ENCODE measurements at places on chromosomes 3 and 15.

- DNase-seq = no peak
These were observed 29.5 kb downstream of the AGTR1 start for GRCh38 chr3:148727231-148727630.

DNA sequence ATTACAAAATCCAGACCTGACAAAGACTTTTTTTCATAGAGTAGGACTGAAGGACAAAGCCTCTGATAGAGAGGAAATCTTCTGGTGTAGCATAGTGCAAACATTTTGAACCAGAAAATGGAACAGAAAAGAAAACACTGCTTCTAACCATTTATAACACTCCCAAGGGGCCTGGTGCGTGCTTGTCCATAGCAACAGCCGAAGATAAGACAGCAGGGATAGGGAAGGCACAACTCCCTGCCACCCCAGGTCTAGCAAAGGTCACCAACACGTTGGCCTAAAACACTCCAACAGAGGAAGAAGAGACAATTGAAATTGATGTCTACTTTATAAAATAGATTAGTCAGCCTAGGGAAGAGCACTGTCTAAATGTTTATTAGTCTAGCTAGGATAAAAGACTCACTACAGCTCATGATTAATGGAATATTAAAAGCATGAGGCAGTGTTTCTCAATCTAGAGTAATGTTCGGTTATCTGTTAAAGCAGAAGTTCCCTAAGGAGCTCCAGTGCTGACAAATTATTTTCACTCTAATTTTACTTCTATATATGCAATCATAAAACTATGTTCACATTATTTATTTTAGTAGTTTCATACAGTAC, 145.2 kb downstream of the P3H2 start:
- DNase-seq = no peak

DNA sequence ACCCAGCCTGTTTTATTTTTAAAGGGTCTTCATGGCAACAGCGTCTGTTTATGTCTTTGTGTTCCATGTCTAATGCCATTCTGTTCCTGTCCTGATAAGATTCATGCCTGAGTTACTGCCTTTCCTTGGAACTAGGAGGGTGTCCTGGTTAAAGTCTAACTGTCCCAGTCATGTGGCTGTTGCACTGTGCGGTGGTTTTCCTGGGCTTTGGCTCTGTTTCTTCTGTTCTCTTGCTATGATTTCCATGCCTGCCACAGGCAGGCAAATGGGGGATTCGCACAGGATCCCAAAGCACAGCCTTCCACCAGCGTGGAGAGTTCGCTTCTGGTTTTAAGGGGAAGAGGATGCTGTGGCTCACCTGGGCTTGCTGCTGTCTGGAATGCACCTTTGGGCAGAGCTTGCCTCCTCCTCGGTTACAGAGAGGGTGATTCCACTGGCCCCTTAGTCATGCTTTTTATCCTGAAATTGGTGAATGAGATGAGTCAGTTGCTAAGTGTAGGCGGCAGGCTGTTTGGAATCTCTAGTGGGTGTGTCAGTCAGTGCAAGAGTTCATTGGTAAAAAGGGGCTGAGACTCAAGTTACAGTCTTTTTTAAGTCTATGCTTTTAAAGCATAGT, 86.8 kb downstream of the CCK start:
- DNase-seq = no peak

DNA sequence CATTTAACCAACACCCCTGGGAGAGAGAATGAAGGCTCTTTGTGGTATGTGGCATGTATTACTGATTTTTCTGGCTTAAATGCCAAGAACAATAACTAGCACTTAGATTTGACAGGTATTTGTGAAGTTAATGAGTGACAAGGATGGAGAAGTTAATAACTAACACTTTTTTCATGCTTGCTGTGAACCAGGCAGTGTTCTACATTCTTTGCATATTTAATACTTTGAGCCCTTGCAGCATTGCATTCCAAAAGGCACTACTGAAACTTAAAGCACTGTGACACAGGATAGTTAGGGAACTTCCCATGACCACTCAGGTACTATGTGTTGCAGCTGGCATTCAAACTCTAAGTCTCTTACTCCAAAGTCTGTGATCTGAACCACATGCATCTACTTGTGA, 650.6 kb downstream of the ZPLD1 start:
- no peak for DNase-seq

GRCh38 chr3:85255949-85256348, 297.2 kb downstream of the CADM2 start:
- no peak for DNase-seq

GRCh38 chr3:71432044-71432975, 151.2 kb downstream of the FOXP1 start:
- DNase-seq = no peak

- DNase-seq = no peak
These were observed 57.2 kb downstream of the SEC22A start for GRCh38 chr3:123258811-123259420.

- no peak for DNase-seq
These were observed at the start of gene ABHD17C for GRCh38 chr15:80695099-80695910. Gene ABHD17C, plus strand, starts transcription at chr15:80695310. Its CDS starts 120 bp downstream, at chr15:80695430.

DNA sequence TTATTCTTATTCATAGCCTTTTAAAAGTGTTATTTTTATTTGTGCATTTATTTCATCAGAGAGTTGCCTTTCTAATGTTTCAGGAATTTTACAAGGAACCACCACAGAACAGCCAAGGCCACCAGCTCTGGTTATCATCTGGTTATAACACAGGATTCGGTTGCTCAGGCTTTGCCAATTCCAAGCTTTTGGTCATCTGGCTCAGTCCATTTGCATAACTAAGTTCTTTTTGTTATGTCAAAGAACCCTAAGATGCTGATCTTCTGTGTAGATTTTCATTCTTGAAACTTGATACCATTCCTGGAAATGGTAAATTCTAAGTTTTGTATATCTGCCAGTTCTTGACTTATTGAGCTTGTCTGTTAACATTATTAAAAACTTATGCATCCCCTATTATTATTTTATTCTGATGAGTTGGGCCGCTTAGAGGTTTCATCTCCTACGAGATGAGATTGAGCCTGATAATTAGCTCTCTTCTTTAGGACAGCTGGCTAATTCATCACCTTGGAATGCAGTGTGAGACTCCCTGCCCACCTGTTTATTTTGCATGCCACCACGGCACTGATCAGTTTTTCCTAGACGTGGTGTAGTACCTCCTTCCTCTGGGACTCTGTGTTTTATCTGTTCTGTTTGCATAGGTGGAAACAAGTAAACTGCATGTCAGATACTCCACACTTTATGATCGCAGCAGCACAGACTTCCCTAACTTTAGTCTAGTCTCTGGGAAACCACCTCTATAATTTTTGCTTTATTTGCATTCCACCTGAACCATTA, 264.8 kb downstream of the SLCO3A1 start:
- no peak for DNase-seq

DNA sequence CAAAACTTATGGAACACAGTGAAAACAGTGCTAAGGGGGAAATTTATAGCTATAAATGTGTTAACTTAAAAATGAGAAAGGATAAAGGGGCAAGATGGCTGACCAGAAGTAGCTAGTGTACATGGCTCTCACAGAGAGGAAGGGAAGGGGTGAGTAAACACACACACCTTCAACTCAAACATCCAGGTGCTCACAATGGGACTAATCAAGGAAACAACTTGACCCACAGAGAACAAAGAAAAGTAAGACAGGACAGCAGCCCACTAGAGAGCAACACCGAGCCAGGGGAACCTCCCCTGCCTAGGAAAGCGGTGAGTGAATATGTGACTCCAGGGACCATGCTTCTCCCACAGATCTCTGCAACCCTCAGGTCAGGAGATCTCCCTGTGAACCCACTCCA, 85.0 kb upstream of the UBP1 start:
- DNase-seq = no peak

GRCh38 chr3:135869439-135870105, 96.0 kb upstream of the PPP2R3A start:
- no peak for DNase-seq

DNA sequence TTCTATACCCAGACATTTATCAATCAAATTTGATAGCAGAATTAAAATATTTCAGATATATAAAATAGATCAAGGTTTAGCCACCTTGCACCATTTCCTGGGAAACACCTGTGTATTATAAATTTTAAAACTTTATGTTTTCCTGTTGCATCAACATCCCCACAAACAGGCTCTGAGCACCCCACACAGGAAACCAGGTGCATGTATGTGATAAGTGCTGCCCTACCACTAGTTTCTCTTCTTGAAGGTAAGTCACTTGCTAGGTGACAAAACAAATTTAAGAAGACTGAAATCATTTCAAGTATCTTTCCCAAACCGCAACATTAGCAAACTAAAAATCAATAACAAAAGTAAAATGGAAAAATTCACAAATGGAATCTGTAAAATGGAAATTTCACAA, 496.1 kb upstream of the CCDC54 start:
- DNase-seq = no peak

- no peak for DNase-seq
These were observed 43.2 kb upstream of the PIK3R4 start for GRCh38 chr3:130789782-130790322.

DNA sequence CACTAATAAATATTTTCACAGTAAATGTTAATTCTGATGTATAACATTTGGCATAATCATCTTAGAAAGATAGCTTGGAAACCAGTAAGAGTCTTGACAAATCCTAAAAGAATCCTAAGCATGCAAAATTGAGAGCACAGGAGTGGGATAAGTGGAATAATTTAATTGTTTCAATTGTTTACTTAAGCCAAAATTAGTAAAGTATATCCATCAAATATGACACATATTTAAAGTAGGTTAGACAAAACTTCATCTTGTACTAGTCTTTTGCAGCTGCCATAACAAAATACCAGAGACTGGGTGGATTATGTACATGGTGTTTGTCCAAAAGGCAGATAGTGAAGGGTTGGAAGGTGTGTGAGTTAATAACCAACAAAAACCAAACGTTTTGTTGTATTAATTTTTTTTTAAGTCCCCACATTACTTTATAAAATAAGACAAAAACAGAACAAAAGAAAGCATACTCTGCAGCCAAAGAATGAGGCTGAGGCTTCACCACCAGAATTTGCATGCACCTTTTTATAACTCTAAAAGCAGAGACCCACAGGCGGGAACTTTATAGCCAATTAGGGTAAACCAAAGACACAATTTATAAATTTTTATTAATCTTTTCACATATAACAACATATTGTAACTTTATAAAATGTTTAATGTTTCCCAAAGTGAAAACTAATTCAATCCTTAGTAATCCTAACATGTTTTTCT, 41.9 kb upstream of the CD200R1L start:
- no peak for DNase-seq

GRCh38 chr3:42118762-42119361, 27.7 kb downstream of the TRAK1 start:
- DNase-seq = no peak

GRCh38 chr15:69298697-69299441, at the start of gene PAQR5:
Gene PAQR5, plus strand, starts transcription at chr15:69298912. Its CDS starts 61,169 bp downstream, at chr15:69360081.
- DNase-seq = no peak

DNA sequence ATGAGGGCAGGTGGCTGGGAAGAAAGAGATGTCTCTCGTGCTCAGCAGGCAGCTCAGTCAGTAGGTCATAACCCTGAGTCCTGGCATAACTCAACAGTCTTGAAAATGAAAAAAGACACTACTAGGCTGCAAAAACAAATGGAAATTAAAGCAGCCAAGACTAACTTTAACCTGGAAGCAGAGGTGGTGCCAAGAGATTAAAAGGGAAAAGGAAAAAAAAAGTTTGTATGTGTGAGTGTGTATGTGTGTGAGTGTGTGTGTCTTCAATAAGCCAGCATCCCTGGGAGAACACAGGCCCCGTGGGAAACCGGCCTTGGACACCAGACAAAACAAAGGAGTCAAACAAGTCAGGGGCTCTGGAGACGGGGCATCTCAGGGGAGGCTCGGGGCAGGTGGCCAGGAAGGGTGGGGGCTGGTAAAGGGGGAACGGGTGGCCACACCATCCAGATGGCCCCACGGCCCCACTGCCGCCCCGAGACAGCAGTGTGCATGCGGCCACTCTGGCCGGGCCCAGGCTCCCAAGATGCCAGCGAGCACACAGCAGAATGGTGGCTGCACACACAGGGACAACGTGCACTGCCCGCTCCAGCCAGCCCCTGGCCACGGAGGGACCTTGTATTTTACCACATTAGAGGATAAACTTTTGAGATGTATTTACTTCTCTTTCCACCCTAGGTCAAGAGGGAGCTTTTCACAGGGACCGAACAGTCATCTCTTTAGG, 23.8 kb downstream of the CYFIP1 start:
- DNase-seq = no peak

GRCh38 chr3:8224941-8225340, 276.7 kb upstream of the LMCD1 start:
- DNase-seq = no peak

DNA sequence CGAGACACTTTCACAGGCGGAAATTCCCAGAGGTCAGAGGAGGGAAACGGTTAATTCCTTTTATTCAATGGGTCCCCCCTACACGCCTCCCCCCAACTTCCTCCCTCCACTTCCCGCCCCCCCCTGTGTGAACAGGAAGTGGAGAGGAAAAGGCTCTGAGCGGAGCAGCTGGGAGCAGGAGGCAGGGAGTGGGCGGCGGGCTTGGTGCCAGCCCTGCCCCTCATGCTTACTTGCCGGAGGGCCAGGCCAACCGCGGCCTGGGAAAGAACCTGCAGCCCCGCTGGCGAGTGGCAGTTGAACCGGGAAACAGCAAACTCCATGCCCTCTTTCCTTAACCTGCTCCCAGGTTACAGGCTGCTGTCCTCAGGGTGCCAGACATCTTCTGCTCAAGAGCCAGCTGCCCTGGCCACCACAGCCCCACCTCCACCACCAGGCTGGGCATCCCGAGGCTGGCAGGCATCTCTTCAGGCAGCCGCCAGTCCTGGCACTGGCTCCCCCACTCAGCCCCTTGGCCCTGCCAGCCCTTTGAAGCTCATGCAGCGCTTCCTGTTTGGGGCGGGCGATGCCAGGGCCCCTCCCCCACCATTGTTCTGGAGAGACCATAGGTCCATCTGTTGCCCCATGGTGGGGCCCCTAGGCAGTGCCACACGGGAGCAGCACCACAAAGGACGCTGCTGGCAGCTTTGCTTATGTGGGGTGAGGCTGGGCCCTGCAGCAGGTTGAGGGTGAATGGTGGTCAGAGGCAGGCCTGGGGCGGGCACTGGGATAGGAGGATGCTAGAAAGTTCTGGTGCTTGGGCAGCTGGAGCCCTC, 12.9 kb downstream of the VPS18 start:
- no peak for DNase-seq
